ENCODE measurements at places on chromosomes 12 and 14.

DNA sequence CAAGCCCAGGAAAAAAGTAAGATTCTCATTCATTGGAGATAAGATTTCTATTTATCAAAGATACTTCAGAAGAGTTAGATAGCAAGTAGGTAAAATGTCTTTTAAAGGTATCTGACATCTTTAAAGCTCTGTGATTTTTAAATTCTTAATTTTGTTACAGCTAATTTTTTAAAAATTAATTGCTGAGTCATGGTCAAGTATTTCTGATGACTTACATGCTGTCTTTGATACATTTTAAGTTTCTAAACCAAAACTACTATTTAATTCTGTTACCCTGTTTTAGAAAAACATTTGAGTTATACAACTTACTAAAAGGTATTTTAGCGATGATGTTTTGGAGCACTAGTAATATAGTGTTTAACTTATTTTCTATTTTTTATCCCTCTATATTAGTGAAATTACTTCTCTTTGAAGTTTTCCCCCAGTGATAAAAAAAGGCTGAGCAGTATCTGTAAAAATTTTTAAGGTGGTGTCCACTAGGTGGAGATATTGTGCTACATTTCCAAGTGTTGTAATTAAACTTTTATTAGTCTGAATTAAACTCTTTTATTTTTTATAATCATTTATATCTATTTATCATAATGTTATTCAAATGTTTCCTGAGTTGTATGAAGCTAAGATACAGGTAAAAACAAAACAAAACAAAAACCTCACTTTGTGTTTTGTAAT lies 11.5 kb downstream of the ALG10 start:
- peak; percentile 31 for DNase-seq

- no peak for DNase-seq
Measured at GRCh38 chr12:13176256-13176655, 20.3 kb upstream of the EMP1 start.

DNA sequence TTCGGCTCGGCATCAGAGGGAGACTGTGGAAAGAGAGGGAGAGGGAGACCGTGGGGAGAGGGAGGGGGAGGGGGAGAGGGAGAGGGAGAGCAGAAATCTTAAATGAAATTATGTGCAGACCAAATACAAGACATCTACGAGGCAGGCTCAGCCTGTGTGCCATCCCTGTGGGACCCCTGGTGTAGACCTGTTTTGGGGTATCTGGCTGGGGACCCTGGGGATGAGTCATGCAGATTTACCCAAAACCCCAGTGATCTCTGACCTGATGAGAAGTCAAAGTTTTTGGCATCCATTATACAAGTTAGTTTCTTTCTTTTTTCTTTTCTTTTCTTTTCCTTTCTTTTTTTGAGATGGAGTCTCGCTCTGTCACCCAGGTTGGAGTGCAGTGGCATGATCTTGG lies 44.4 kb downstream of the ADGRD1 start:
- DNase-seq = no peak

GRCh38 chr14:76012354-76012753 lies 26.8 kb downstream of the IFT43 start:
- no peak for DNase-seq

DNA sequence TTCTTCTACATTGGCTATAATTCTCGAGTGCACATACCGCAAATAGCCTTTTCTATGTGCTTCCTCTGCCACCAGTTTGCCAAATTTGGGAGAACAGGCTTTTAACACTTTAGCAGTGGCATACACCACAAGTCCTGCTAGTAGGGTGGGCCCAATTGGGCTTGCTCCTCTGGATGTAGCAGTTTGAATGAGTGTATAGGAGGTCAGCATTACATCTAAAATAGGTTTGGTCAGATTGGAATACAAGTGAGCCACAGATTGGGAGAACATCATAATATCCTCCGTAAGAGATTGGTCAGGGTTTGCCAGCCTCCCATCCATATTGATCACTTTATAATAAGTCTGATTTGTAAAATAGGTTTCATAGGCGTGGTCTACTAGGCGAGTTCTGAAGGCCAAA lies 902 bp downstream of the ABCD2 start:
- DNase-seq = no peak

DNA sequence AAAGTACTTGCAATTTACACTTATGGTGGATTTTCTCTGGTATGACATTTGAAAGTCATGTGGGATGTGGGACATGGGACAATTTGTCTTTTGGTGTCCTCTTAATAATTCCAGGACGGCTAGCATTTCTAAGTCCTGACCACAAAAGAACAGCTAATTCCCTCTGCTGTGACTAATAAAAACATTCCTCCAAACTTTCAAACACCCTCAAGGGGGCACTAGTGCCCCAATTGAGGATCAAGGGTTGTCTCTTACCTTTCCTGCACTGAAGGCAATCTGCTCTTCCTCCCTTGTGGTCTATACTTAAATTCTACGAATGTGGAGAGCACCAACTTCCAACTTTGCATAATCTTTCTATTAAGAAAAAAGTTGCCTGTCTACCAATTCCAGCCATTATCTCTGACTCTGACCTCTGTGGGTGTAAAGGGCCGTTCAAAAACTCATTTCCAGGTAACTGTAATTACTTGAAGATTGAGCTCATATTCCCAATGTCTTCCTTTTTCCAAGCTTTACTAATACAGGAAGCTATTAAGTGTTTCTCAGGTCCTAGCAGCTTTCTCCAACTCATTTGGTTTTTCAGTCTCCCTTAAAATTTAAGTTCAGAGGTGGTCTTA lies 210.2 kb downstream of the PTPRO start:
- DNase-seq = peak; percentile 82

- DNase-seq = no peak
Measured at GRCh38 chr12:34302131-34302885, 280.0 kb downstream of the ALG10 start.

DNA sequence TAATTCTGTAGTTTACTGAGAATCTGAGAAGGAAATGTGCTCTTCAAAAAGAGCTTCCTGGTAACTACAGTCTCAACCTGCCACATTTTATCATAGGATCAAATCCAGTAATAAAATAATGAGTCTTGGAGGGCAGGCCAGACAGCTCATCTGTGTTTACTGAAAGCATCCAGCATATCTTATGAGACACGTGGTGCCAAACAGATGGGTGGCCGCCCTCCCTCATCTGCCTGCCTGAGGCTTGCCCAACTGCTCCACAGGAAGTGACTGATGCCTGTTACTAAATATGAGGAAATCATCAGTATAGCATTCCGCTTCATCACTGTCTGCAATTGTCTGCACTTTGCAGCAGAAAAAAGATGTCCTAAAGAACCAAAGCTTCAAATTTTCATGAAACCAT lies 13.5 kb downstream of the DHRS7 start:
- DNase-seq = peak; percentile 89

Measured in M059J (cell line).